ENCODE measurements at places on chromosomes 2 and 18.

DNA sequence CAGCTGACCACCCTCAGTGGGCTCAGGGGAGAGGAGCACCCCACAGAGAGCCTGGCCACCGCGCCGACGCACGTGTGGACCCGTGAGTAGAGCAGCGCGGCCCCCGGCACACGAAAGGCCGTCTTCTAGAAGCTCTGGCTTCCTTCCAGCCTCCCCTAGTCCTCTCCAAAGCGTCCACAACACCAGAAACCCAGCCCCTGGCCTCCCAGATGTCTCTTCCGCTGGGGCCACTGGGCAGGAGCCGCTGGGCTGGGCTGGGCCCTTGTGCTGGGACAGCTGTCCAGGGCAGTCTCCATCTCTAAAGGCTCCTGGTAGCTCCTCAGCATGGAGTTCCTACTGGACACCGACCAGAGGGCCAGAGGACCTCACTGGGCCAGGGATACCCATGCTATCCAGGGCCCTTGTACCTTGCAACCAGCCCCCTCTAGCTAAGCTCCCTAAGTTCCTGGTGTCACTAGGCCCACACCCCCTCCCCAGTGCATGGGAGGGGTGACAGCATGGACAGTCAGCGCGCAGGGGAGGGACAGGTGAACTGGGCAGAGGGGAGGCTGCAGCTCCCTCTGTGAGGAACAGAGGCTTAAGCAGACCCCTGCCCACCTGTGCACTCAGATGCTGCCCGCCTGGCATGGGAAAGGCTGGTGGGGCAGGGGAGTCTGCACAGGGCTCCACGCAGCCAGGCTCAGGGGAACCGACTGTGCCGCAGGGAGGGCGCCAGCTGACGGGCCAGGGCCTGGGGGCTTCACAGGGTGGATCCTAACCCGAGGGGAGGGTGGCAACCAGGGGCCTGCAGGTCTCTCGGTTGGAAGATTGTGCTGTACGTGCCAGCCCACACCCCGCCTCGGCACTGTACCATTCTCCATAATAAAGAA, 32.9 kb downstream of the MTERF4 start:
- no peak for DNase-seq

- no peak for DNase-seq
Measured at GRCh38 chr2:73162856-73163391, 39.5 kb upstream of the NOTO start.

GRCh38 chr2:227325839-227326195, 766 bp downstream of the MFF start:
- DNase-seq: peak; percentile 14

DNA sequence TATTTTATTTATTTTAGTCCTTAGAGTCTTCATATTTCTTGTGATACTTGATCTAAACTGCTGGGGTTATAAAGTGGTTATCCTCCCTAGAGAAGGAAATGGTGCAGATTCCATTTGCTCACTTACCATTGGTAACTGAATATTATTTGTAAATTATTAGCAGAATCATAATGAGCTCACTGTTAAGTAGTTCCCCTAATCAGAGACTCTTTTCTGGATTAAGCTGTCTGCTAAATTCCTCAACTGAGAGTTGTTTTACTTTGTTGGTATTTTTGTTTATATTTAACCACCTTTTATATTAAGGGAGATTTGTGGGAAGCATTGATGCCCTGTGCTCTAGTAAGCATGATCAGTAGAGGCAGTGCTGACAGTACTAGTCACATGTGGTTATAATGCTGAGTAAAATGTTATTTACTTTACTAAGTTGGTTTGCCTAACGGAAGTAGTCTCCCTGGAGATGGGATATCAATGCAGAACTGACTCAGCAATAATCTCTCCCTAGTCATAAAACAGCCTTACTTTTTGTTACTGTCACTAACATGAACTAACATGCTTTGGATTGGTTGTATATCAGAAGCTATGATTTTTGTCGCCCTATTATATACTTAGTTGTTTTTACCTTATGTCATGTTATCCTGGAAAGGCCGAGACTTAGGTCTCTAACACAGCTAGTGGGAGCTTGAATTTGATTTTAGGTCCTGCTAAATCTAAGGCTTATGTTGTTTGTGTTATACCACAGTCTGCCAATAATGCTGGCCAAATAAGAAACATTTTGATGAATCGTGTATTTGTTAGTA, 166.7 kb downstream of the MCFD2 start:
- DNase-seq: no peak

GRCh38 chr2:96539215-96539920, 2.8 kb downstream of the ARID5A start:
- DNase-seq: no peak

GRCh38 chr2:145402706-145403277, 882.9 kb upstream of the ZEB2 start:
- DNase-seq: no peak

- DNase-seq: no peak
Measured at GRCh38 chr2:74507926-74508520, 528 bp upstream of the PCGF1 start.

- DNase-seq: no peak
Measured at GRCh38 chr2:120541553-120541932, 194.1 kb upstream of the GLI2 start.

DNA sequence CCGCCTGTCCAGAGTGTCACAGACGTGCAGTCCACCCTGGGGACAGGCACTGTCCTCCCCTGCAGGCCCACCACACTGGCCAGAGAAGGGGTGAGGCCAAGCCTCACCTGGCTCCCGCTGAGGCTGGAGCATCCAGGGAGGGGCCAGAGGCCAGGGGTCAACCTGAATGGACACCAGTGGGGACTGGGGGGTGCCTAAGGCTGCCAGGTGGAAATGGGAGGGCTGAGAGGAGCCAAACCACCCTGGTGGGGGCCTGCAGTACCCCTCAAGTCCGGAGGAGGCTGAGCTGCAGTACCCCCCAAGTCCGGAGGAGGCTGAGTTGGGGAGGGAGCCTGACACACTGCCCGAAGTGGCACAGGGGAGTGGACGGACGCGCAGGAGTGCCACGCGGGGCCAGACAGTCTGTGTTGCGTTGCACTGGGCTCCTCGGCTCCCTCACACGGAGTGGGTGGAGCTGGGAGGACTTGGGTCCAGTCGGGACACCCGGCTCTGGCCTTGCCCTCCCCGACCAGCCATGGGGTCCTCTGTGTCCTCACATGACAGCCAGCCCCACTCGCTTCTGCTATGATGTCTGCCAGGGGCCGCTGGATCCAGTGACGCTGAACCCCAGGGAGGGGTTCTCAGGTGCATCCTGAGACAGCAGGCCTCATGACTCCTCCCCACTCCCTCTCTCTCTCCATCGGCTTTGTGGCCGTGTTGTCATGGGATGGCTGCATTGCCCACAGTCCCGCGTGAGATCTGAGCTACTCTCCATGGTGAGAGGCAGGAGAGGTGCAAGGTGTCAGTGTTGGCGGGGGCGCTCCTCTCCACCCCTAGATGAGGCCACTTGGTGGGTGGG, 22.3 kb upstream of the GPC1 start:
- DNase-seq: no peak

GRCh38 chr2:143668234-143668633, 539.0 kb downstream of the ARHGAP15 start:
- DNase-seq: no peak

GRCh38 chr2:184339966-184340365, 258.4 kb upstream of the ZNF804A start:
- no peak for DNase-seq

DNA sequence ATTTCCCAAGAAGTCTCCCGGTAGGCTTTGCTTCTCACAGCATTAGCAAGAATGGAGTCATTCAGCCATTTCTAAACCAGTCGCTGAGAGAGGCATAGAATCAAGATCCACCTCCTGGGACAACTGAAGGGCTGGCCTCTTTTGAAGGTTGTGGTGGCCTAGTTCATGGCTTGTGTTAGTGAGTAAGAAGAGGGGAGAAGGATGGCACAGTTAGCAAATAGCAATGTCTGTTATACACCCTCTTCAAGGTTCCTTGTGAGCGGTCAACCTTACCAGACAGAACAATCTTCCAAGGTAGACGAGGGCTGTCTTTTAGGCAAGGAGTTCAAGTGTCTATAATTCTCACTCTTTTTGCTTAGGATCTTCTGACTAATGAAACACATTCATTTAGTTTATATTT, 35.4 kb upstream of the DNAH7 start:
- DNase-seq: no peak
